T-helper 9 cell (primary cell): ENCODE measurements at places on chromosomes 6 and 20.

DNA sequence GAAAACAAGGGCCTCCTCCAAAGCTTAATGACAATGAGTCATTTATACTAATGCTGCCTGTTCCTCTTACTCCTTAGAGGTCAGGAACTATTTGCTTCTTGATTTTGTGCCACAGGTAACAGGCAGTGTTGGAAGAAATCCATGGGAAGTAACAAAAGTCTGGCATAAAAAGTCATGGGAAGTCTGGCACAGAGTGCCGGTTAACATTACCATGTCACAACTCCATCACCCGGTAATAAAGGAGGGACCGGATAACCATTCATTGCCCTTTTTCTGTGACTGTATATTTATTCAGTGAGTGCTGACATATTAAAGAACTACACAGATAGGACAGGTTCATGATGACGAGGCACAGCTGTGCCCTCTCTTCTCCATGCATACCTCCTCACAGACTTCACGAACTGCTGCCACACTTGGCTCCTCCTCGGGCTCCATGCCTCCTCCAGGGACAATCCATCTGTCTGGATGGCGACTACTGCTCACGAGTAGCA is 50.9 kb downstream of the NUDT3 start:
- DNase-seq, result no peak

- no peak for DNase-seq
Measured at GRCh38 chr6:37272834-37273566, 15.1 kb upstream of the TMEM217 start.

- DNase-seq, result no peak
Measured at GRCh38 chr6:31383149-31383548, 20.2 kb upstream of the MICA start.

DNA sequence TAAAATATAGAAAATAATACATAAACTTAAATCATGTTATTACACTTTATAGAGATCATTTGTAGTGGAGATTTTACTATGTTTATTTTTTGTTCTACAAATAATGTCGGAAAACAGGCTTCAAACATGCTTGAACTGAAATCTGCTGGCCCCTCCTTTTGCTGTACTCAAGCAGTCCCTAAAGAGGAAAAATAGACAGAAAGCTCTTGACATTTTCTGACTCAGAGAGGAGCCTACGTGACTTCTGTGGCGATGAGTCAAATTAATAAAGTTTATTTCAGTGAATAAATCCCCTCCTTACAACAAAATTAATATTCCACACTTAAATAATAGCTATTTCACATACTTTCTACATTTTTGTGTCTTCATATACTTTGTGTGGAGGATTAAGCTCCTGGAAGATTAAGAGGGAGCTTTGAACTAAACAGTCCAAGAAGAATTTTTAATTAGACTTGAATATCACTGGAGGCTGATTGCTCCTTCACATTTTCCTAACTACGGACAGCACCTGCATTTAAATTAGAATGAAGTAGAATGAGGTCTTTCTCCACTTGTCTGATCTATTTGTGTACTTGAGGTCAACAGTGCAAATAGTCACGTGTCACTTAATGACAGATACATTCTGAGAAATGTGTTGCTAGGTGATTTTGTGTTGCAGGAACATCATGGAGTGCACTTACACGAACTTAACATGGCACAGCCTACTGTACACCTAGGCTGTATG is 1.7 kb upstream of the TREM1 start:
- DNase-seq, result no peak

- DNase-seq, result no peak
Measured at GRCh38 chr20:36873498-36874189, 2.3 kb upstream of the TLDC2 start.

GRCh38 chr20:41482647-41483552 is 116.3 kb upstream of the EMILIN3 start:
- DNase-seq, result no peak

GRCh38 chr20:43710370-43711044 is 16.3 kb downstream of the GTSF1L start:
- no peak for DNase-seq
